ENCODE measurements at places on chromosomes 5 and 9.

DNA sequence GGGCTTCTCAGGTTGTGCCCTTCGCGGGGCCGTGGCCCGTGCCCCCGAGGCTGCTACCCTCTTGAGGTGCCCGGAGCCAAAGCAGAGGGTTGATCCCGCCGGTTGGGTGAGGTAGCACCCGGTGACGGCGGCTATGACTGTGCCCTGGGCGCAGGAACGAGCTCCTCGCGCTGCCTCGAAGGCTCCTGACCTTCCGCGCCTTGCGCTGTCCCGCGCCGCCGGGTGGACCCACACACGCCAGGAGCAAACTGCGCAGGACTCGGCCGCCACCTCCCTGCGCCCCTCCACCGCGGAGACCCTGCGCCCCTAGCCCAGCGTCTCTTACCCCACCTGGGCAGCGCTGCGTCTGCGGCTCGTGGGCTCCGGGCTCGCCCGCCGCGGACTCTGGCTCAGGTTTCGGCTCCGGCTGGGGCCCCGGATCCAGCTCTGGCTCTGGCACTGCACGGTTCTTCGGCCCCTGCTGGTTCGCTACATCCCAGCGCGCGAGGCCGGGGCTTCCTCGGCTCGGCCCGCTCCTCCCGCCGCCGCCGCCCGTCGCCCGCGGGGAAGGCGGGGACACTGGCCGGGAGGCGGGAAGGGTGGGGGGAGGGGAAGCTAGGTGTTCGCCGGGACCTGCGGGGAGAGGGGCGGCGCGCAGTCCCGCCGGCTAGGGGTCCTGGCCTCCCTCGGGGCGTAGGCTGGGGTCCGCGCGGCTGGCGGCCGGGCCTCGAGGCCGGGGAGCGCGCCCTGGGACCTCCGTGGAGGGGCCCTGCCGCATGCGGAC is 5.4 kb upstream of the PITX1 start:
- DNase-seq: peak; percentile 14

- no peak for DNase-seq
These were observed 2.8 kb upstream of the IL33 start for GRCh38 chr9:6212722-6213375.

- peak; percentile 58 for DNase-seq
These were observed 27.6 kb downstream of the ALDH1A1 start for GRCh38 chr9:72925126-72925789.

DNA sequence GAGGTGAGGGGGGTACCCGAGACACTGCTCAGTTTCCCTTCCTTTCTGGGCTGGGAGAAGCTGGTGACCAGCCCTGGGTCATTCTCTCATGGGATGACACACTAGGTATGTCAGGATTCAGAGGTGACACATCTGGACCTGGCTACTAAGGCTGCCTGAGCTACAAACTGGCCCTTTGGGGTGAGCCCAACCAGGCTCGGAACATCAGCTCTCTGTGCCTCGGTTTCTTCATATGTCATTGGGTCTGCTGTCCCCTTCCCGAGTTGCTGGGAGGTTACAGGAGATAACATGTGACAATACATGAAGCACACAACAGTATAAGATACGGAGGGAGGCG is 11.8 kb downstream of the CARD19 start:
- DNase-seq: no peak

- peak; percentile 31 for DNase-seq
These were observed 4.8 kb downstream of the FOXE1 start for GRCh38 chr9:97857606-97858392.

GRCh38 chr9:30574355-30575151 is 1809.9 kb upstream of the ACO1 start:
- DNase-seq: no peak

Data from suppressor macrophage (primary cell).